NCI-H2081 (cell line): ENCODE measurements at places on chromosomes 1 and 21.
A peak's percentile ranks its signal among the peaks of the same experiment; 100 is the strongest.

DNA sequence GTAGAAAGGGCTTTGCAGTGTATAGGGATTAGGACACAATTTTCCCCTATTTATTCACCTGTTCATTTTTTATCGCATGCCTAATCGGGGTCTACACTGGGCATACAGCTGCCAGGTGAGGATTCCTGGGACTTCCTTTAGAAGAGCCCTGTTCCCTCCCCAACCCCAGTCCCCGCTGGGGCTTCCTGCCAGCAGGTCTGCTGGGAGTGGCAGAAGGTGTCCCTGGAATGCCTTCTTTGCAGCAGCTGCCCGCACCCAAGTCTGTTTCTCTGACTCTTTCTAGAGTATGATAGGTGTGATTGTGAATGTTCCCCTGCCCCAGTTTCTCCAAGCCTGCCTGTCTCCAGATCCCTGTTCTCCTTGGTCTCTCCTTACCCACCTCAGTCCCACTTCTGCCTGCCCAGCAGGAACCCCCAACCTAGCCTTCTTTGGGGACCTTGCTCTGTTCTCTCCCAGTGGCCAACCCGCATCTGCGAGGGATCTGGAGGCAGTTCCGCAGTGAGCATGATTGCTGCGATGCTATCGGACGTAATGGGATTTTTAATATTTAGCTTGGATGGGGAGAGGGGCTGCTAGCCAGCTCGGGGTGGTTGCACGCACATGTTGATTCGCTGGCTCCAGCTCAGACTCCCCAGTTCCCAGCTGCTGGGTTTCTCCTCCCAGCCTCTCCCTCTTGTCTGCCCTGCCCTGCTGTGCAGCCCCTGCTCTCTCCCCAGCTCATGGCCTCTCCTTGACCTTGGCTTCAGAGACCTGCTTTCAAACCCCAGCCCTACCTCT lies 79.8 kb downstream of the EPHB2 start:
- DNase-seq = peak; percentile 66

- no peak for DNase-seq
Measured at GRCh38 chr1:68149110-68149798, 83.1 kb downstream of the WLS start.

- DNase-seq = peak; percentile 39
Measured at GRCh38 chr1:116737020-116737854, 17.0 kb upstream of the CD2 start.

GRCh38 chr1:74652711-74653139 lies 20.9 kb downstream of the ERICH3 start:
- no peak for DNase-seq

GRCh38 chr1:64574301-64574700 lies 104.4 kb downstream of the CACHD1 start:
- no peak for DNase-seq

- DNase-seq = peak; percentile 49
Measured at GRCh38 chr1:78003882-78004718, 639 bp upstream of the DNAJB4 start.

GRCh38 chr1:2463396-2463795 lies 12.7 kb upstream of the PLCH2 start:
- no peak for DNase-seq

GRCh38 chr1:218741852-218742251 lies 396.7 kb downstream of the TGFB2 start:
- DNase-seq = no peak

- DNase-seq = peak; percentile 98
Measured at GRCh38 chr1:37595440-37596181, at the start of gene GNL2. GNL2 (minus strand) TSS chr1:37595937; CDS start chr1:37595822, 115 bp downstream.

GRCh38 chr1:245195398-245195797 lies 40.6 kb downstream of the KIF26B start:
- no peak for DNase-seq

GRCh38 chr1:234899041-234899729 lies 229.5 kb downstream of the TOMM20 start:
- peak; percentile 31 for DNase-seq

DNA sequence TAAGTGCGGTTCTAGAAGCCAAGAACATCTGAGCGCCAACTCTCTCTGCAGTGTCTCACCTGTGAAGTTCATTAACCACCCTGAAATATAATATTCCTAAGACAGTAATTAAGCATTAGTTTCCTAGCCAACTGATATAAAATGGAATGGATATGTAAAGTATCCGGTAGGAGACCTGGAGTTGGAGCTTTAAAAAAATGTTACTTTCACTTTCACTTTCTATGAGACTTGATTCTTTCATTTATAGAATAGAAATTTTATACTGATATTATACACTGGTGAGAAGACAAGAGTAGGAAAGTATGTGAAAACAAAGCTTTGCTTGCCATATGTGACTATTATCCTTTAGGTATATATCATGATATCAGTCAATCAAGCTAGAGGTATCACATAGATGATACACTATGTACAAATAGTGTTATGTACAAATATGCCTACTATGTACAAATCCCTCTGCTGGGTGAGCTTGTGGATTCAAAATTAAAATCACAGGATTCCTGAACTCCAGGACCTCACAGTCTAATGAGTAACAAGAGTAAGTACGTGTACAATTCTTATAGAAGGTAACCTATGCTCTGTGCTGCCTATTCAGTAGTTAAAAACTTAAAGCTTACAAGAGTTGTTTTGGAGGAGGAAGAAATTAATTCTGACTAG lies 934.2 kb downstream of the TTLL7 start:
- no peak for DNase-seq

DNA sequence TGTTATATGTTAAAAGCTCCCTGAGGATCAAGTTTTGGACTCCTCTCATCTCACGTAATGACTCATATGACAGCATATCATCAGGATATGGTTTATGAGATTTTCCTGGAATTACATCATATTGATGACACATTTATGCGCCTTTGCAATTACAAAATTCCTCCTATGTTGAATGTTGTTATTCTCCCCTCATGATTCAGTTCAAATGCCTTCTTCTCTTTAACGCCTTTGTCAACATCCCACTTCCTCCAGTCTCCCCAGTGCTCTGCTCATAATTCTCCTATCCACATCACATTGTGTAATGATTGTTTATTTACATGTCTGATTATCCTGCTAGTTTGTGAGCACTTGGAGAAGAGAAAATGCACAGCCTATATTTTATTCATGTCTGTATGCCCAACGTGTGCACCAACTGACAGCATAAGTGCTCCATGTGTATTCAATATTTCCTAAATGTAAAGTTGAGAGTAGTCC lies 80.9 kb upstream of the BACH1 start:
- DNase-seq = no peak

DNA sequence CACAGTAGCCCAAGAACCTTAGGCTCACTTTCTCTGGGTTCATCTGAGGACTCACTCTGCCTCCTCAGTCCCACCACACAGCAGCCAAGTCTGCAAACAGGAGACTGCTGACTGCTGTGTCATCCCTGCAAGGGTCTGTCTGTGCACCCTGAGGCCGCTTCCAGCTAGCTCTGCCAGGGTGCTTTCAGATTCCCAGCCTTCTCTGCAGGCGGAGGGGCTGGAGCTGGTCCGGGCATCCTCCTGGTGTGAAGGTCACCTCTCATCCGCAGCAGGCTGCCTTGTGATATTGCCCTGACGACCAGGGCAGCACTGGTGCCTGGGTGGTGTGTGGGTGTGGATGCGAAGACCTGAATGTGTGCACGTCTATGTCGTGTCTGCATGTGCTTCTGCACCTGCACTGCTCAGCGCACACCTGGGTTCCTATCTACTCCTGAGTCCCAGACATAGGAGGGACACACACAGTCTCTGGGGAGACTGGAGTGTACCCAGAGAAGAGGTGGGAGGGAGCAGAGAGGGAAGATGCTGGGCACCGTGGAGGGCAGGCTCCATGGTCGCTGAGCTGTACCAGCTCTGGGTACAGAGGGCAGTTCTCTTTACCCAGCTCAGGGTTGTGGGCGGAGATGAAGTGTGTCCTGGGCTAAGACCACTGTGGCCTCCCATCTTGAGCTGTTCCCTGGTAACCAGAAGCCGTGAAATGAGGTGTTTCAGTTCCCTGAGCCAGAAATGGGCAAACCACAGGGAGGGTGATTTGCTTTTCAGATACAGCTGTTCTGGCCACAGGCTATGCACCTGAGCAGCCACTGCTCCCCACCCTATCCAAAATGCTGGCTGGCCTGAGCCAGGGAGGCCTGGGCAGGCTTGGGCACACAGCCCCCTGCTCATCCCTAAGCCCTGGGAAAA lies 160.9 kb upstream of the CSF3R start:
- DNase-seq = no peak
